Esophagus squamous epithelium (tissue), 5 donors: ENCODE measurements at places on chromosomes 11 and 22.

- no peak for DNase-seq
These were observed 22.1 kb downstream of the ATP6V1E1 start for GRCh38 chr22:17606496-17606895.

DNA sequence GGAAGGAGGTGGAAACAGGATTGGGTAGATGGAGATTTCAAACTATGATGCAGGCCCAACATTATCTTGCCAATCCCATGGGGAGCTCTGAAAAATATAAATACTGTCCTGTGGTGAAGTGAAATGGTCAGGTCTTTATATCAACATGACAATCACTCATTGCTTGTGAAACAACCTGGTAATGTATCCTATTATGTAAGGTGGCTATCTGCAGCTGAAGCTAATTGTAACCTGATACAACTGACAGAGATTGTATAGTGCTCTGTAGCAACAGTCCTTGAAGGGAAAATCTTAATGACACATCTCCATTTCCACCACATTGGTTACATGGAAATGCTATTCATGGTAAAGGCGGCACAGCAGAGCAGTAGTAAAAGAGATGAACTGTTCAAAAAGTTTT lies 20.7 kb upstream of the CHORDC1 start:
- no peak for DNase-seq

DNA sequence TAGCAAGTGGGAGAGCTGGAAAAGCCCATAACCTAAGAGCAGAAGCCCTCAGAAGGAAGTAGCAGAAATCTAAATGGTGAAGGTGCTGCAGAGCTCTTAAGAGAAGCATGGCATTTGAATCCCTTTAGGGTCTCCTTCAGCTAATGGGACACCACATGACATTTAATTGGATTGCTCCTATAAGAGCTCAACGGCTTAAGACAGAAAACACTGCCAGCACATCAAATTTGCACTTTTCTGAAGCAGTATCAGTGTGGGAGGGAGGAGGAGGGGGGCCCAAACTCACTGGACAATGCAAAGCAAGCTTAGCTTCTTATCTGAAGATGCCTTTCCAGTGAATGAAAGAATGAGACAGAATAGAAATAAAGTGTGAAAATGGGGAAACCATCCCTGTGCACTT lies 287.9 kb upstream of the MTNR1B start:
- DNase-seq = no peak

DNA sequence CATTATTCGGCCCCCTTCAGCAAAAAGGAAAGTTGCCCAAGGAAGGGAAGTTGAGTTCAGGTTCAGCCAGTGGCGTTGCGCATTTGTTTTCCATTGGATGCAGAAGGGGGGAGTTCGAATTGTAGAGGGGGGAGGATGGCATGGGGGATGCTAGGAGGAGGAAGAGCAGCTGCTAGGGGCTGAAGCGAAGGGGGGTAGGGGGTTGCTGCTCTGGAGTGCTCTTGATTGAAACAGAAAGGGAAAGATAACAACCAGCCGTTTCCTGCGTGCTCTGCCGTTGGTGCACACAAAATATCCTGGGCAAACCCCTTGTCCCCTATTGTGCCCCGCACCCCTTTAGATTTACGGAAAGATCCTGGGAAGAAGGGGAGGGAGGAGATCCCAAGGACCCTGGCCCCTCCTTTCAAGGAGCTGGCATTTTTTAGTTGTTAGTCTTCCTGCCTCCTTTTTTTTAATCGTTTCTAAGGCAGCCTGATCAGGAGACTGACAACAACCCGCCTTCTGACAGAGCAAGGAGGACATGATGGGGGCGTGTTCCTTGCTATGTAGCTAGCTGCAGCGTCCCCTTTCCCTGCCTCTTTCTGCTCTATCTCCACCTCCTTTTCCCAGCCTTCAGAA lies 2.1 kb downstream of the KMT2A start:
- no peak for DNase-seq

DNA sequence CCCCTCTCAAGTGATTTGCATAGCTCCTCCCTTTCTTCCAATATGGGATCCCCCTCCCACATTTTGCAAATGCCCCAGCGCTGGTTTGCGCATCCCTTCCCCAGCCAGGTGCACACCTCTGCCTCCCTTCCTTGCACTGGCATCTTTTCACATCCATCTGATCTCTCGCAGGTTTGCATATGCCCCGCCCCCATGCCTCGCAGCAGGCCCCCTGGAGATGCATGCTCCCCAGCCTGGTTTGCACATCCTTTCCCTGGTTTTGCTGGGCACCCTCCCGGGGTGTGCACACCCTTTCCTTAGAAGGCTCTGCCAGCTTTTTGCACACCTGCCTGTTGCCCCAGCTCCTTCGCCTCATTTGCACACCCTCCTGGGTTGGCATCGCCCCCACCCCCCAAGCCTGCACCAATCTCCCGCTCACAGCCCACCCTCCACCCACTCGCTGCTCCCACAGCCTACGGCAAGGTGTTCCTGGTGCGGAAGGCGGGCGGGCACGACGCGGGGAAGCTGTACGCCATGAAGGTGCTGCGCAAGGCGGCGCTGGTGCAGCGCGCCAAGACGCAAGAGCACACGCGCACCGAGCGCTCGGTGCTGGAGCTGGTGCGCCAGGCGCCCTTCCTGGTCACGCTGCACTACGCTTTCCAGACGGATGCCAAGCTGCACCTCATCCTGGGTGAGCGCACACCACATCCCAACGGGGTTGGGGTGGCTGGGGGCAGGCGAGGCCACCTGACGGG lies 917 bp downstream of the RPS6KA4 start:
- DNase-seq = no peak

- no peak for DNase-seq
These were observed 100.1 kb downstream of the PRR5L start for GRCh38 chr11:36395978-36396736.

GRCh38 chr11:115996125-115996807 lies 492.1 kb upstream of the CADM1 start:
- no peak for DNase-seq

DNA sequence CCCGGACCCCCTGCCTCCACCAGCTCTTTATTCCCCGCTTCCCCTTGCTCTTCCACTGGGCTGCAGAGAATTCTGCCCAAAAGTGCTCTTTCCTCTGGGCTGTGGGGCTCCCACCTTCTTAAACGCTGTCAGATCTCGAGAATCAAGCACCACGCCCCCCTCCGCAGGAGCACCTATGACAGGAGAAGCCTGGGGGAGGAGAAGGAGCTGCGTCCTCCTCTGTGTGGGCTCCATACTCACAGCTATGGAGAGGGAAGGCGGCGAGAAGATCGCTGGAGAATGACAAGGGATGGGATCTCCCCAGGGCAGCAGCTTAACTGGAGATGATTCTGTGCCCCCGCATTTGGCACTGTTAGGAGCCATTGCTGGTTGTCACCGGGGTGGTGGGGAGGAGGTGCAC lies 19.7 kb downstream of the SHISAL1 start:
- no peak for DNase-seq

DNA sequence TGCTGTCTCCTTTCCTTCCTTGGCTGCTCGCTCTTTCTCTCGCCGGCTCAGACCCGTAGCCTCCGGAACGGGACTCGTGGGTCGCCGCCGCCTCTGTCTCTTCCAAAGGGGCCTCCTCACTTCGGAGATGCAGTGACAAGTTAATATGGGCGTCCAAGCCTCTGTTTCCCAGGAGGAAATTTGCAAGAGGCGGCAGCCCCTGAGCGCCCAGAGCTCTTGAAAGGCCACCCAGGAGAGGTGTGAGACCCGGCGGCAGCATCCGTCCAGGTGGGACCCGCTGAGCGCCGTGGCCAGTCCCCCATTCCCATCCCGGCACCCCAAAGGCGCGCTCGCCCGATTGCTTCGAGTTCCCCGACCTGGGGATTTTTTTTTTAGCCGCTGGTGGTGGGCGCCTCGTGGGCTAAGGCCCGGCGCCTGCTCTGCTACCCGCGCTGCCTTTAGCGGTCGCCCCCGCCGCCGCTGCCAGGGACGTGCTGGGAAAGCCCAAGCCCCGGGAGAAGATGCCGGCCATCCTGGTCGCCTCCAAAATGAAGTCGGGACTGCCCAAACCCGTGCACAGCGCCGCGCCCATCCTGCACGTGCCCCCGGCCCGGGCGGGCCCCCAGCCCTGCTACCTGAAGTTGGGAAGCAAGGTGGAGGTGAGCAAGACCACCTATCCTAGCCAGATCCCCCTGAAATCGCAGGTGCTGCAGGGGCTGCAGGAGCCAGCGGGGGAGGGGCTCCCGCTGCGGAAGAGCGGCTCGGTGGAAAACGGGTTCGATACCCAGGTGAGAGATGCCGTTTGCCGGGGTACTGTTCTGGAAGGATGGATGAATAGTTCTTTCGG lies 772 bp downstream of the NAV2 start:
- DNase-seq = no peak

DNA sequence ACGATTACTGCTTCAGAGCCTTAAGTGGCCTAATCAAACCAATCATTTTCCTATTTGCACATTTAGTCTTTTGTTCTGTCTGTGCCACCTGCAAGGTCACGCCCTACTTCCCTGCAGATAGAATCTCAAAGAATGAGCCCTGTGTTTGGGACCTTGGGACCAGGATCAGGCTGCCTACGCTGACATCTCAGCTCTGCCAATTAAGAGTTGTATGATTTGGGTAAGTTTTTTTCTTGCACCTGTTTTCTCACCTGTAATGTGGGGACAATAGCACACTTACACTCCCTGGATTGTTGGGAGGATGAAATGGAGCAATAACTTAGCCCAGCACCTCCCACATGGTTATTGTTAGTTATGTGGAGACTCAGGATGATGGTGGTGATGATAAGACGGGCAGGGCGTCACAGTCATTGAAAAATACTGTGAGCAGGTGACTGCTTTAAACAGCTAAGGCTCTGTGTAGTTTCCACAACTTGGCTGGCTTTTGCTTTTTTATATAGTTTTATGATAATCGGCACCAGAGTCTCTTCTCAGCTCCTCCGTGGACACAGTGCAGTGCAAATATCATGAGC lies 155.0 kb downstream of the ADAMTS15 start:
- DNase-seq = no peak

GRCh38 chr11:62905927-62906531 lies 15.1 kb downstream of the CHRM1 start:
- DNase-seq = peak; percentile 12

- no peak for DNase-seq
These were observed 15.2 kb downstream of the PIM3 start for GRCh38 chr22:49975543-49976389.

DNA sequence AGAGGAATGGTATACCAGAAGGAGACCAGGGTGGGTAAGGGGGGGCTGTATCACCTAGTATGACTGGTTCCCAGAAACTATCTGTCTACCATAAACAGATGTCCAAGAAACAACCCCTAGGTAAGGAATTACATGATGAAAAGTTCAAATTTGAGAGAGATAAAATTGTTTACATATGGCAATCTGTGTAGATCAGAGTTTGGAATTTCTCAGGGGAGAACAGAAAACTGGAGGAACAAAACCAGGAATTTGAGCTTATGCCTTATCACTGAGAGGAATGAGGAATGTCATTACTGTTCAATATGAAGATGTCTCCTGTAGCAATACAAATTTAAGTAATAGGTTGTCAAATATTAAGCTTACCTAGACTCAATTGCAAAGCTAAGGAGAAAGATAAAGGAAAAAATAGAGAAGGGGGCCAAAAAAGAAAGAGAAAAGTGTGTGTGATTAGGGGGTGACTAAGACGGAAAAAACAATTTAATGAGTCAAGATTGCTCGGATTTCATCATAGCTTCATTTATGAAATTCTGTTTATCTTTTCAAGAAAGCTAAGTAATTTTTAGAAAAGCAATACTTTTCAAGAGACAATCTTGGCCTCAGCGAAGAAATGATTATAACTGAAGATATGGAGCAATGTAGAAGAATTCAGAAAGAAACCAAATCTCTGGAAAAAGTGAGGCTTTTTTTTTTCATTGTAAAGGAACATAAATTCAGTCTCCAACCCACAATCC lies 117.8 kb downstream of the APOL5 start:
- no peak for DNase-seq

DNA sequence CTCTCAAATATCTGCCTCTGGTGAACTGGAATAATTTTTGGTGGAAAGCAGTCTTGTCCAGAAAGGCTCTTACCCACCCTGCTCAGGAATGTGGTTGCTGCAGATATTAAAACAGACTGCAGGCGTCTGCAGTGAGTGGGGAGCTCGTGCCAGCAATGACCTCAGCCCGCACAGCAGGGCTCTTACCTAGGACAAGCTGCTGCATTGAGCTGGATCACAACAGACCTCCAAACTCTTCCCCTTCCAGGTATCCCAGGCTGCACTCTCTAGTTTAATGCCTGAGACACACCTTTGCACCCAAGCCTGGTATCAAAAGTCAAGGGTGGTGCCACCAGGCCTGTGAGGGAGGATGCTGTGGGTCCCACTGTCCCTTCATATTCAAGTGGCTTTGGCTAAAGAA lies 69.7 kb upstream of the CDON start:
- no peak for DNase-seq
